ENCODE measurements at places on chromosomes 12 and 14. TPM values are rescaled to one million over a fixed set of nuclear protein-coding genes. Genes with fewer than 3 reads are reported as not detected.

The E2F7 gene
- total RNA-seq = 21.0 TPM

The WDHD1 gene
- 53.4 TPM for total RNA-seq

The AGAP2 gene
- 0.44 TPM for total RNA-seq

The STRAP gene
- 196 TPM for total RNA-seq

DNA sequence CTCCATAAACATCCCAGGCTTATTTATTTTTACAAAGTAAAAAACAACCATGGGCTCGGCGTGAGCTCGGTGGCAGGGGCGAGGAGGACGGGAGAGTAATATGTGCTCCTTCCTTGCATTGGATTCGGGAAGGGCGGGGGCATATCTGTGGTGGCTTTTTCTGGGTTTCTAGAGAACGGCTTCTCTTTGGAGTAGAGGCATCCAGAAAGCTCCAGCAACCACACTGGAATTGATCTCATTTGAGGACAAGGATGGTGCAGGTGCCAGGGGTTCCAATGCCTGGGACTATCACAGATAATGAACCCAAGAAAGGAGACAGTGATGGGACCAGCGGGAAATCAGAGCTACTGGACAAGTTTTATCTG lies 18.9 kb downstream of the ADGRD1 start:
- no peaks in the 10 kb centered on the region for H3K27me3 ChIP-seq
- DNase-seq = no peak
- no peak overlapping the region for H3K27ac ChIP-seq
- no peaks in the 10 kb centered on the region for H3K4me1 ChIP-seq

DNA sequence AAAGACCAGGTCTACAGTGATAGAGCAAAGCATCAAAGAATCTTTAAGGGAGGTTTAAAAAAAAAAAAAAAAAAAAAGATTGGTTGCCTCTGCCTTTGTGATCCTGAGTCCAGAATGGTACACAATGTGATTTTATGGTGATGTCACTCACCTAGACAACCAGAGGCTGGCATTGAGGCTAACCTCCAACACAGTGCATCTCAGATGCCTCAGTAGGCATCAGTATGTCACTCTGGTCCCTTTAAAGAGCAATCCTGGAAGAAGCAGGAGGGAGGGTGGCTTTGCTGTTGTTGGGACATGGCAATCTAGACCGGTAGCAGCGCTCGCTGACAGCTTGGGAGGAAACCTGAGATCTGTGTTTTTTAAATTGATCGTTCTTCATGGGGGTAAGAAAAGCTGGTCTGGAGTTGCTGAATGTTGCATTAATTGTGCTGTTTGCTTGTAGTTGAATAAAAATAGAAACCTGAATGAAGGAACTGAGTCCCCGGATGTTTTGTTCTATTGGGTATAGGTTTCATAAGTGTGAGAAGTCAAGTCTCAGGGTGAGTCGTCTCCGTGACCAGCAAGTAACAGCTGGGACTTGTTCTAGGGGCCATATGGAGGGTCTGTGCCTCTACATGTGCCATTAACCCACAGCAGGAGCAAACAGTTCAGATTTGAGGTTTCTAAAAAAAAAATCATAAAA lies 9.3 kb downstream of the PEBP1 start:
- no peak overlapping the region for H3K27ac ChIP-seq
- no peaks in the 10 kb centered on the region for H3K27me3 ChIP-seq
- H3K36me3 ChIP-seq = peaks cover 62% of the 10 kb centered on the region
- no peaks in the 10 kb centered on the region for H3K4me1 ChIP-seq
- no peak for DNase-seq
- H3K4me3 ChIP-seq = no peak overlapping the region

DNA sequence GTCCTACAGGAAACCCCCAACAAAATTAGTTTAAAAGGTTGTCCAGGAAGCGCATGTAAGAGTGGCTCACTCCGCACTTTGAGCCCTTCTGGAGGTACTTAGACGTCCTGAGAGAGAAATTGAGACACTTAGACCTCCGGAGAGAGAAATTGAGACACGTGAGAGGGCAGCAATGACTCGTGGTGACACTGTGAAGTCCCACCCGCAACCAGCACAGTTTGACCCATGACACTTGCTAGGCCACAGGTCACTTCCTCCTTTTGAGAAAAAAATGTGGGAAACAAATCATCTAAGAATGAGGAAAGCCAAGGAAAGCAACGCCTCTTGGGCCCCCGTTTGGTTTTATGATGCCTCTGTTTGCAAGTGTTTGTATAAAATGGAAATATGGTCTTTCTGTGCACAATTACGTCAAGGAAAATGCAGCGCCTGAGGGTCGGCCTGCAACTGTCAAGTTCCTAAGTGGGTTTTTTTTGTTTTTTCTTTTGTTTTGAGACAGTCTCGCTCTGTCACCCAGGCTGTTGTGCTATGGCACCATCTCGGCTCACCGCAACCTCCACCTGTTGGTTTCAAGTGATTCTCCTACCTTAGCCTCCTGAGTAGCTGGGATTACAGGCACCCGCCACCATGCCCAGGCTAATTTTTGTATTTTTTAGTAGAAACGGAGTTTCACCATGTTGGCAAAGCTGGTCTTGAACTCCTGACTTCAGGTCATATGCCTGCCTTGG lies 13.6 kb upstream of the CDCA4 start:
- H3K27me3 ChIP-seq = peaks cover 26% of the 10 kb centered on the region
- no peak overlapping the region for H3K4me3 ChIP-seq
- H3K36me3 ChIP-seq = no peaks in the 10 kb centered on the region
- H3K4me1 ChIP-seq = no peaks in the 10 kb centered on the region
- no peak for DNase-seq

DNA sequence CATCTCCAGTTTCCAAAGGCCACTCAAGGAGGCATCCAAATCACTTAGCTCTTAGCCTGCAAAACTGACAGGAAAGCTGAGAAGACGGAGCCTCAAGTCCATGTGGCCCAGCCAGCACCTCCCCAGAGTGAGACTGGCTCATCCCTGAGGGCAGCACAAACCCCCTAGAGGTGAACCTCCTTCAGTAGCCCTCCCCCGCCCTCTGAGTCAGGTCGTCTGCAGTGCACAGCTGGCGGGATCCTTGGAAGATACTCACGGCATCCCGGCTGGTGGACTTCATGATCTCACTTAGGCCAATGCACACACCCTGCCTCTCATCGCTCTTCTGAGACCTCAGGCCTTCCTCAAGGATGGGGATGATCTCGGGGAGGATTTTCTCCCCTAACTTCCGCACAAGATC lies 24.1 kb upstream of the RAB35 start:
- H3K27me3 ChIP-seq = no peaks in the 10 kb centered on the region
- H3K4me3 ChIP-seq = no peak overlapping the region
- no peak overlapping the region for H3K27ac ChIP-seq
- no peaks in the 10 kb centered on the region for H3K4me1 ChIP-seq

DNA sequence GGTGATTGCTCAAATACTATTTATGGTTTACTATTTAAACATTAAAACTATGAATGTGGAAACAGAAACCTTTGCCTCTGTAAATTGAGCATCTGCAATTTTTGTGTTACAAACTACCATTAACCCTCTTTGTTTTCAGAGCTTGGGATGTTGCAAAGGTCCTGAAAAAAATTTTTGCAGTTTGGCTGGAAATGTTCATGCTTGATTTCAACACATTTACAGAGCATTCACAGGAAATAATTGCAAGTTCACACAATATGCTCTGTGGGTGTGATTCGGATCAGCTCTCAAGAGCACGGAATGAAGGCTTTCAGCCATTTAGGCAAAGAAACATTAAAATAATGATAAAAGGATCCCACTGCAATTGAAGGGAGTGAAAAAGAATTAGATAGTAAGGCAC lies 232.9 kb downstream of the ATP23 start:
- H3K4me1 ChIP-seq = no peaks in the 10 kb centered on the region
- H3K27ac ChIP-seq = no peak overlapping the region
- no peaks in the 10 kb centered on the region for H3K27me3 ChIP-seq
- H3K4me3 ChIP-seq = no peak overlapping the region

GRCh38 chr14:95439881-95440280 lies 76.6 kb downstream of the SYNE3 start:
- no peaks in the 10 kb centered on the region for H3K27me3 ChIP-seq
- H3K4me3 ChIP-seq = no peak overlapping the region
- peaks cover 24% of the 10 kb centered on the region for H3K36me3 ChIP-seq
- DNase-seq = no peak

DNA sequence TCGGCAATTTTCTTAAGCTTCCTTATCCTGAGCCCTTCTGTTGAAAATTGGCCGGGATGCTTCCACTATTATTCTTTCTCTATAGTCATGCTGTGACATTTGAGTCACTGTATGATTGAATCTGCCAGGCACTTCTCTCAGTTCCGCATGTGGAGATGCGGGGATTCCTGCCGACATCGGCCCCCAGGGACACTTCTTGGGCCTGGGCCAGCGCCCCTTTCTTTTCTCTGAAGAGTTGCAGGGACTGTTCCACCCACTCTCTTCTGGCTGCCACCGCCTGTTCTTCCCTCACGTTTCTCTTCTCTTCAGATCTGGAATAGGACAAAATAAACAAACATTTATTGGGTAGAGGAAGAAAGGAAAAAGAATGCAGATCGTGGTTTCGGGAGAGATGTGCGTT lies 310.1 kb downstream of the ETNK1 start:
- H3K27ac ChIP-seq = no peak overlapping the region
- no peaks in the 10 kb centered on the region for H3K27me3 ChIP-seq
- H3K36me3 ChIP-seq = peaks cover 79% of the 10 kb centered on the region
- DNase-seq = peak; percentile 62
- no peaks in the 10 kb centered on the region for H3K4me1 ChIP-seq

GRCh38 chr12:50625029-50625925 lies 120.5 kb downstream of the DIP2B start:
- DNase-seq = no peak
- H3K4me3 ChIP-seq = no peak overlapping the region
- H3K36me3 ChIP-seq = peaks cover 20% of the 10 kb centered on the region
- H3K27ac ChIP-seq = no peak overlapping the region
- H3K4me1 ChIP-seq = no peaks in the 10 kb centered on the region

- H3K4me3 ChIP-seq = no peak overlapping the region
- no peaks in the 10 kb centered on the region for H3K36me3 ChIP-seq
- H3K27me3 ChIP-seq = no peaks in the 10 kb centered on the region
- H3K27ac ChIP-seq = no peak overlapping the region
- no peak for DNase-seq
- no peaks in the 10 kb centered on the region for H3K4me1 ChIP-seq
These were observed 55.2 kb upstream of the NTF3 start for GRCh38 chr12:5376591-5377207.

- no peaks in the 10 kb centered on the region for H3K27me3 ChIP-seq
- H3K36me3 ChIP-seq = no peaks in the 10 kb centered on the region
- no peak for DNase-seq
- H3K27ac ChIP-seq = no peak overlapping the region
- H3K4me3 ChIP-seq = no peak overlapping the region
- H3K4me1 ChIP-seq = no peaks in the 10 kb centered on the region
These were observed 168.7 kb downstream of the CFAP54 start for GRCh38 chr12:96658075-96658474.

- H3K27me3 ChIP-seq = no peaks in the 10 kb centered on the region
- no peak overlapping the region for H3K27ac ChIP-seq
- DNase-seq = no peak
- no peaks in the 10 kb centered on the region for H3K36me3 ChIP-seq
- H3K4me1 ChIP-seq = no peaks in the 10 kb centered on the region
- H3K4me3 ChIP-seq = no peak overlapping the region
These were observed 290.8 kb upstream of the SRRM4 start for GRCh38 chr12:118690506-118690905.

DNA sequence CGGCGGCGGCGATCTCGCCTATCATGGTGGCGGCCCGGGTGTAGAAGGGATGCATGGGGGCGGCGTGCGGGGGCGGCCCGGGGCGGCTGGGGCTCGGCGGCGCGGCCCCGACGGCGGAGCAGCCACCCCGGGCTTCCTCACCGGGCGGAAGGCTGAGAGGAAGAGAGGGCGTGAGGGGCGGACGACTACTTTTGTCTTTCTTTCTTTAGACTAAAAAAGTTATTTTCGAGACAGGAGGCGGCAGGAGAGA lies 240 bp downstream of the BTG1 start:
- no peaks in the 10 kb centered on the region for H3K27me3 ChIP-seq
- peaks cover 32% of the 10 kb centered on the region for H3K36me3 ChIP-seq
- H3K4me1 ChIP-seq = peaks cover 4% of the 10 kb centered on the region
- H3K4me3 ChIP-seq = peak overlapping the region; percentile 82
- no peak for DNase-seq

- H3K36me3 ChIP-seq = no peaks in the 10 kb centered on the region
- H3K27me3 ChIP-seq = no peaks in the 10 kb centered on the region
- no peaks in the 10 kb centered on the region for H3K4me1 ChIP-seq
- DNase-seq = no peak
These were observed 213.9 kb downstream of the EGLN3 start for GRCh38 chr14:33736979-33737378.

GRCh38 chr14:55532645-55533344 lies 47.2 kb upstream of the KTN1 start:
- no peaks in the 10 kb centered on the region for H3K27me3 ChIP-seq
- no peak overlapping the region for H3K4me3 ChIP-seq
- peak; percentile 63 for DNase-seq
- no peak overlapping the region for H3K27ac ChIP-seq
- no peaks in the 10 kb centered on the region for H3K4me1 ChIP-seq
- no peaks in the 10 kb centered on the region for H3K36me3 ChIP-seq

- no peak overlapping the region for H3K4me3 ChIP-seq
- no peak for DNase-seq
- no peak overlapping the region for H3K27ac ChIP-seq
- no peaks in the 10 kb centered on the region for H3K4me1 ChIP-seq
These were observed 178.6 kb downstream of the DPF3 start for GRCh38 chr14:72715215-72715849.

GRCh38 chr14:92774572-92774971 lies 19.5 kb upstream of the GOLGA5 start:
- DNase-seq = no peak
- no peaks in the 10 kb centered on the region for H3K27me3 ChIP-seq
- H3K36me3 ChIP-seq = no peaks in the 10 kb centered on the region
- H3K4me3 ChIP-seq = no peak overlapping the region
- no peaks in the 10 kb centered on the region for H3K4me1 ChIP-seq
- H3K27ac ChIP-seq = no peak overlapping the region

DNA sequence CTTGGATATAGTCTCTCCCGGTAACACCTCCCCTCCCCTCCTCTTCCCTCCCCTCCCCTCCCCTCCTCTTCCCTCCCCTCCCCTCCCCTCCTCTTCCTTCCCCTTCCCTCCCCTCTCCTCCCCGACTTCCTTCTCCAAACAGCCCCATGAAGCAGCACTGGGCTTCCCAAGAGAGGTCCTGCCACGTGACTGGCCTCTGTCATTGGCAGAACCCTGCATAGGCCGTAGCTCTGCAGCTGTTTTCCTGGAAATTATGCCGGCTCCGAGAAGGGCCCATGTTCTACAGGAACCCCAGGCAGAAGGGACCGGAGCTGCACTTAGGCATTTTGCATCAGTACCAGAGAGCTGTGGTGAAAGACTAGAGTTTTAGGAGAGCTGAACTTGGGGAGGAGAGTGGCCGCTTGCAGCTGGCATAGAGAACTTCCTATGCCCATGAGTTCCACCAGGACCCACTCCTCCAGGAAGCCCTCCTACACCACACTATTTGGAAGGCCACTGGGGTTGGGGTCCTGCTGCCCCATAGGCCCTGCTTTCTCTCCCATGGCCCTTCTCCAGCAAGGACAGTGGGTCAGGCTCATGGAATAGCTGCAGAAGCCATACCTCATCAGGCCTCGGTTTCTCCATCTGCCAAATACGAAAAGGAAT lies 5.1 kb upstream of the TNFAIP2 start:
- no peaks in the 10 kb centered on the region for H3K27me3 ChIP-seq
- no peaks in the 10 kb centered on the region for H3K4me1 ChIP-seq
- peak; percentile 62 for DNase-seq
- no peak overlapping the region for H3K27ac ChIP-seq

All from endodermal cell (in vitro differentiated cells).